ENCODE measurements at places on chromosomes 16 and 17. TPM values are rescaled to one million over a fixed set of nuclear protein-coding genes. Genes with fewer than 3 reads are reported as not detected.
A peak's percentile ranks its signal among the peaks of the same experiment; 100 is the strongest.

- DNase-seq: peak; percentile 60
Measured at GRCh38 chr17:44197980-44198720, 1.5 kb downstream of the ATXN7L3 start.

DNA sequence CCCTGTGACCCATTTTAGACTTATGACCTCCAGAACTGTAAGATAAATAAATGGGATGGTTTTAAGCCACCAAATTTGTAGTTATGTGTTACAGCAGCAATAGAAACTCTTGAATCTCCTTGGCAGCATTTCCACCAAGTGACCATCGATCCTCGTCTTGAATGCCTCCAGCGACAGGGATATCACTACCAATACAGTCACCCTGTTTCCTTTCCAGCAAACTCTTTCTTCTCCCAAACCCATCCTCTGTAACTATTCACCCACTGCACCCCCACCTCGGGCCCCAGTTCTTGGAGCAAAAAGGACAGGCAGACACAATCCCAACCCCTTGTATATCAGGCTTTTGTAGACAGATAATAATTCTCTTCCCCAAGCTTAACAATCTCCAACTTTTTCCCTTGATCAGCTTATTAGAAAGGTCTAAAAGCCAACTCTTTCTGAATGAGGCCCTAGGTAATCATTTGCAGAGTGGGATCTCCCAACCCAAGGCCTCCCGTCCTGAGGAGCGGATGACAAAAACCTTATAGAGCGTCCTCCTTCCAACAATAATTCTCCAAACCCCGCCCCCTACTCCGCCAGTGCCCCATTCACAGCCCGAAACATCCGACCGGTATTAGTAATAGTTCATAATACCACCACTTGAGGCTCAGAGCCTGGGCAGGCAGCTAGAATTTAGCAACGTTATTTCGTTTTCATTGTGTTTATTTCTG is 14.7 kb upstream of the PLLP start:
- DNase-seq: no peak

DNA sequence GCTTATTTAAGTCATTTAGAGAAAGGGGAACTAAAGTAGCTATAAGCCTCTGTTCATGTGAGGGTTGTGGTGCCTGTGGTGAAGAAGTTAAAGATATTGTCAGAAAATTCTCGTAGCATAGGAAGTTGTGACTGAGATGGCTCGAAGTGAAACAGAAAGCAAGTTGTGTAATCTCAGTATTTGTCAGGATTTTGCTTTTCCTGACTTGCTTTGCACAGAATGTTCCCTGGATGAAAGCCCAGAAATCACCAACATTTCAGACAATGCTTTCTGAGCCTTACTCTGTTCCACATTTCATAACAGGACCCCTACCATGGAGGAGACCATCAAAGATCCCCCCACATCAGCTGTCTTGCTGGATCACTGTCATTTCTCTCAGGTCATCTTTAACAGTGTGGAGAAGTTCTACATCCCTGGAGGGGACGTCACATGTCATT is 10.6 kb downstream of the CALCOCO2 start:
- peak; percentile 57 for DNase-seq

- DNase-seq: no peak
Measured at GRCh38 chr17:36972186-36972700, 23.5 kb downstream of the AATF start.

GRCh38 chr17:1709971-1710806 is at the start of gene TLCD2:
TSS of gene TLCD2 (minus strand) at chr17:1710377. CDS start at chr17:1710242, 135 bp downstream.
- DNase-seq: peak; percentile 69

Gene ZPBP2
- total RNA-seq: not detected

Gene CTU2
- total RNA-seq: 13.4 TPM

Gene ASPA
- total RNA-seq: 0.10 TPM

Gene TENT4B
- total RNA-seq: 9.8 TPM

Measured in RPMI7951 (cell line).